ENCODE measurements at places on chromosomes 6 and 20.

- no peak for DNase-seq
Measured at GRCh38 chr20:19659448-19659847, 98.6 kb upstream of the RIN2 start.

- peak; percentile 82 for DNase-seq
Measured at GRCh38 chr6:37691904-37692806, 5.5 kb downstream of the MDGA1 start.

- no peak for DNase-seq
Measured at GRCh38 chr6:5553767-5554166, 292.5 kb downstream of the FARS2 start.

- no peak for DNase-seq
Measured at GRCh38 chr6:78390066-78390465, 477.3 kb upstream of the IRAK1BP1 start.

- no peak for DNase-seq
Measured at GRCh38 chr20:62119591-62120364, 2.5 kb upstream of the LSM14B start.
